ENCODE measurements at places on chromosomes 1 and 21.

DNA sequence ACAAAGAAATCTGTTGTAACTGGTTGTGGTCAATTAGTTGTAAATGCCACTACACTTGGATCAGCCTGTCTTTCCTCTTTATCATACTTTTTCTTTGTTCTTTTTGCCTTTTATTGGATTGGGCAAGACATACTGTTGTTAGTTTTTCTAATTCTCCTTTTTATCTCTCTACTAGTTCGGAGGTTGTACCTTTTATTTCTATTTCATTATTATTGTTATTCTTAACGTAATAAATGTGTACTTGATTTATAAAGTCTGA is 59.2 kb downstream of the IVNS1ABP start:
- DNase-seq = no peak

- DNase-seq = no peak
Measured at GRCh38 chr1:211192227-211192626, 58.3 kb upstream of the KCNH1 start.

GRCh38 chr1:8092657-8093056 is 66.5 kb upstream of the ERRFI1 start:
- no peak for DNase-seq

GRCh38 chr1:239841631-239842030 is 250.1 kb upstream of the FMN2 start:
- DNase-seq = no peak

- no peak for DNase-seq
Measured at GRCh38 chr1:3132660-3133059, 63.7 kb downstream of the PRDM16 start.

GRCh38 chr1:166999500-167000055 is 10.5 kb downstream of the MAEL start:
- no peak for DNase-seq

DNA sequence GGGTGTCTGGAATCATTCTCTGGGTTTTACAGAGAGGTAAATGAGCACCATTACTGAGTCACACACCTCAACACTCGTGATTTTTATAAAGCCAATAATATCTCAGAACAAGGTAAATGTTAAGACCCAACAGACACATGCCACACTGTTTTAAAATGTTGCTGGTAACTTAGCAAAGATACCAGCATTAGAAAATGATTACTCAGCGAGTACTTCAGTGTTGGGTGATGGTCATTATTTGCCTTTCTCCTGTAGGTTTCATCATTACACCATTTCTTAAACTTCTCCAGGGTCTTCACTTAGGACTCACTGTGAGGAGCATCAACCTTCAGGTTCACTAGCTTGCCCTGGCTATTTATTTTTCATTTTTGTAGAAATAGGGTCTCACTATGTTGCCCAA is 6.9 kb upstream of the C4BPB start:
- no peak for DNase-seq

DNA sequence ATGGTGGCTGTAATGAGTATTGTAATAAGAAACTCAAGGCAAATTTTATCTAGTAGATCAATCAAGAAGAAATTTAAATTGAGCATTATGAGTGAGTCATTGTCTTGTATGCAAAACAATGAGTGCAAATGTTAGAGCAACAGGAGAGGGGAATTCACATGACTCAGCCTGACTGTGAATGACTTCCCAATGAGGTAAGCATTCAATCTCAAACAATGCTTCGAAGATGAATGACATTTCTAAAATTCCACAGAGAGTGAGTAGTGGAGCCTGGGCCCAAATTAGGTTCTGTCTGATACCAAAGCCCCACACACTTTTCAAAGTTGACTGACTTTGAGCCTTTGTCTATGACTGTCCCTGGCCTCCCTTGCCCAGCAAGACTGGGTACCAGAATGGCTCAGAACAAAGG is 738.0 kb downstream of the PTPRU start:
- DNase-seq = no peak

GRCh38 chr1:41641475-41641814 is 157.0 kb upstream of the EDN2 start:
- DNase-seq = no peak
